T-helper 17 cell (primary cell): ENCODE measurements at places on chromosomes 11 and 22. TPM values are rescaled to one million over a fixed set of nuclear protein-coding genes. Genes with fewer than 3 reads are reported as not detected.

GRCh38 chr11:42779555-42779954, 532.2 kb upstream of the API5 start:
- DNase-seq: no peak
- no peaks in the 10 kb centered on the region for H3K27me3 ChIP-seq
- H3K27ac ChIP-seq: no peak overlapping the region
- H3K4me1 ChIP-seq: no peaks in the 10 kb centered on the region
- no peaks in the 10 kb centered on the region for H3K36me3 ChIP-seq

- H3K4me1 ChIP-seq: peaks cover 9% of the 10 kb centered on the region
- H3K27ac ChIP-seq: no peak overlapping the region
- peaks cover 2% of the 10 kb centered on the region for H3K36me3 ChIP-seq
- no peak for DNase-seq
- H3K4me3 ChIP-seq: no peak overlapping the region
- H3K27me3 ChIP-seq: no peaks in the 10 kb centered on the region
Measured at GRCh38 chr22:46636221-46637002, 16.2 kb downstream of the GRAMD4 start.

Gene ATG2A
- 161 TPM for total RNA-seq

GRCh38 chr11:108818971-108819370, 154.1 kb downstream of the DDX10 start:
- DNase-seq: no peak
- peaks cover 4% of the 10 kb centered on the region for H3K4me1 ChIP-seq
- H3K27ac ChIP-seq: no peak overlapping the region
- no peak overlapping the region for H3K4me3 ChIP-seq

Gene SCGB2A2
- total RNA-seq: not detected

Gene RHOD
- not detected for total RNA-seq

DNA sequence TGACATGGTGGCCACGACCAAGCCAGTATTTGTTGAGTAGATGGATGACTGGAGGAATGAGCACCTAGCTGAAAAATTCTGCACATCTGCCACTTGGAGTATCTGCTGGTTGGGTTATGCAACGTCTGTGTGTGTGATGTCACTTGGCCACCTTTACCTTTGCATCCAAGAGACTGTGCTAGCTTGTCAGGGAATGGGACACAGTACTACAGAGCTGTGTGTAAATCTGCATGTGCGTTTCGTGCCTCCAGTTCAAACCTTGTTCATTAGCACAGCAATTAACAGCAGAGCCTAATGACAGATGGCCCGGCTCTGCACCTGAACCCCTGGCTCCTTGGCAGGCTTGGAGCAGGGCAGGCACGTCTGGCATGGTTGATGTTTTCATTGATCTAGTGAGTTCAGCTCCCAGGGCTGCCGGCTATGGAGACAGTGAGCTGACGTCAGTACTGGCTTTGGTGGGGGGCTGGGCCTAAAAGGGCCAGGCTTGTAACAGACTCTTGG, 188.4 kb upstream of the NAV2 start:
- H3K4me3 ChIP-seq: no peak overlapping the region
- no peak for DNase-seq
- H3K27me3 ChIP-seq: peaks cover 52% of the 10 kb centered on the region
- no peaks in the 10 kb centered on the region for H3K4me1 ChIP-seq
- no peak overlapping the region for H3K27ac ChIP-seq
- H3K36me3 ChIP-seq: peaks cover 2% of the 10 kb centered on the region

GRCh38 chr11:70925238-70925637, 327.1 kb downstream of the SHANK2 start:
- peaks cover 2% of the 10 kb centered on the region for H3K36me3 ChIP-seq
- H3K27me3 ChIP-seq: no peaks in the 10 kb centered on the region
- H3K4me3 ChIP-seq: no peak overlapping the region

Gene PRG3
- total RNA-seq: not detected

- no peak for DNase-seq
- no peaks in the 10 kb centered on the region for H3K36me3 ChIP-seq
- no peaks in the 10 kb centered on the region for H3K4me1 ChIP-seq
Measured at GRCh38 chr11:100397401-100397800, 289.7 kb upstream of the ARHGAP42 start.

DNA sequence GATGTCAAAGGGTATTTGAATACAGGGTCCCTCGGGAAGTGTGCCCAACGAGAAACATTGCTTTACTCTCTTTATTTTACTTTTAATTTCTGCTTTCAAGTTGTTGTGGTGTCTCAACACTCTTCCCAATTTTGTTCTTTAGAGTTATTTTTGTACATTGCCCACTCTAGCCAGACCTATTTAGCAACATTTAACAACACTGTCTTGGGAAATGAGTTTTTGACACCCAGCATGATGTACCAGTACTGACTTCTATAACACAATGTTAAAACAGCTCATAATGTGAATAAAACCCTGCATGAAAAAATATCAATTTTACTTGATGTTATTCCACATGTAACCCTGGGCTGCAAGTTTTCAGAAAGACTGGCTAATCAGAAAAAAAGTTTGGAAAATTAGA, 350.2 kb upstream of the PITPNB start:
- DNase-seq: no peak
- H3K4me3 ChIP-seq: no peak overlapping the region
- H3K4me1 ChIP-seq: no peaks in the 10 kb centered on the region
- H3K27ac ChIP-seq: no peak overlapping the region
- peaks cover 2% of the 10 kb centered on the region for H3K36me3 ChIP-seq
- peaks cover 28% of the 10 kb centered on the region for H3K27me3 ChIP-seq

Gene TRIM49
- not detected for total RNA-seq

DNA sequence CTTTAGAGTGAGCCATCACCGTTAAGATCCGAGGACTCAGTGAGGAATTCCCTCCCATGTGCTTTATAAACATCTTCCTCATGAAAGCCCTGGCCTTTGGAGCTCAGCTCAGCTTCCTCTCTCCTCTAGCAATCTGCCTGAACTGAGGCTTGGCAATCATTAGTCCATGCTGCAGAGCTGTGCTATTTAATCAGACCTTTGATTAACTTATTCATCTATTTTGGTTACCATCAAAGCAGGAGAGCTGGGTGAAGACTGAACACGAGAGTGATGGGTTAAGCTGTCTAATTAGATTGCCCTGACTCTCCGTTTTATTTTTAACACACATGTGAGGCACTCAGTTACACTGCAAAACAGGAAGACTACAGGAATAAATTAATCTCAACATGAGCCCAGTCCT, 351.3 kb downstream of the LARGE1 start:
- no peaks in the 10 kb centered on the region for H3K36me3 ChIP-seq
- H3K27me3 ChIP-seq: no peaks in the 10 kb centered on the region
- no peak overlapping the region for H3K4me3 ChIP-seq
- DNase-seq: no peak
- H3K27ac ChIP-seq: no peak overlapping the region

GRCh38 chr11:57444362-57445121, 15.8 kb upstream of the RTN4RL2 start:
- peaks cover 34% of the 10 kb centered on the region for H3K27me3 ChIP-seq
- H3K36me3 ChIP-seq: peaks cover 4% of the 10 kb centered on the region
- H3K27ac ChIP-seq: no peak overlapping the region

Gene KCNQ1OT1
- total RNA-seq: 0.20 TPM

DNA sequence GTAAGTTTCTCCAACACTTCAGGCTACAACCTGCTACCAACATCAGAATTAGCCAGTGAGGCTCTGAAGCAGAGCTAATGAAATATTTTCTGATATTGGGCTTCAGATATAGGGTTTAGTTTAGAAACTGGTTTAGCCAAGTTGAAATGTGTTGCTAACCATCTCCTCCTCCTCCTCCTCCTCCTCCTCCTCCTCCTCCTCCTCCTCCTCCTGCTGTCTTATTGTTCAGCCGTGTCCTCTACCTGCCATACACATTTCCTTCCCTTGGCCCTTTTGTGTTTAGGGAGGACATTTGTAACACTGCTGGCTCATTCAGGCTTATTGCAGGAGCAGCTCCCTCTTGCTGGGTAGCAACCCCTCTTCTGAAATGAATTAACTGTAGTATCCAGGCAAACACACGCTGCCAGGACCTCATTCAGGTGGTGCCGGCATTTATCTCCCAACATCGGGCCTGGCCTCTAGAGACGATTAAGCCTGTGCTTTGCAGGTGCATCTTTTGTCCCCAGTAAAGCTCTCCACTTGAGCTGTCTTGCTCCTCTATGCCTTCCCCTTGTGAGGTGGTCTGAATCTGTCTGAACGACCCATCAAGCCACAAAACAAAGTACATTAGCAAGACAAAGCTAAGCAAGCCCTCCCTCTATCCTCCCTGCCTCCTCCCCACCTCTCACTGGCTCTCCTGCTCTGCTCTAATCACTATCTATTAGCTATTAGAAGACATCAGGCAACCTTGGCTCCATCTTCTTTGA, 82.9 kb downstream of the KCNJ1 start:
- peak overlapping the region; percentile 82 for H3K27ac ChIP-seq
- H3K36me3 ChIP-seq: peaks cover 15% of the 10 kb centered on the region
- H3K27me3 ChIP-seq: no peaks in the 10 kb centered on the region
- H3K4me3 ChIP-seq: peak overlapping the region; percentile 25
- no peak for DNase-seq

Gene APLP2
- 44.4 TPM for total RNA-seq

- no peak for DNase-seq
- no peaks in the 10 kb centered on the region for H3K36me3 ChIP-seq
- no peak overlapping the region for H3K4me3 ChIP-seq
- no peak overlapping the region for H3K27ac ChIP-seq
- no peaks in the 10 kb centered on the region for H3K4me1 ChIP-seq
Measured at GRCh38 chr11:122179961-122180834, 64.2 kb upstream of the BLID start.

DNA sequence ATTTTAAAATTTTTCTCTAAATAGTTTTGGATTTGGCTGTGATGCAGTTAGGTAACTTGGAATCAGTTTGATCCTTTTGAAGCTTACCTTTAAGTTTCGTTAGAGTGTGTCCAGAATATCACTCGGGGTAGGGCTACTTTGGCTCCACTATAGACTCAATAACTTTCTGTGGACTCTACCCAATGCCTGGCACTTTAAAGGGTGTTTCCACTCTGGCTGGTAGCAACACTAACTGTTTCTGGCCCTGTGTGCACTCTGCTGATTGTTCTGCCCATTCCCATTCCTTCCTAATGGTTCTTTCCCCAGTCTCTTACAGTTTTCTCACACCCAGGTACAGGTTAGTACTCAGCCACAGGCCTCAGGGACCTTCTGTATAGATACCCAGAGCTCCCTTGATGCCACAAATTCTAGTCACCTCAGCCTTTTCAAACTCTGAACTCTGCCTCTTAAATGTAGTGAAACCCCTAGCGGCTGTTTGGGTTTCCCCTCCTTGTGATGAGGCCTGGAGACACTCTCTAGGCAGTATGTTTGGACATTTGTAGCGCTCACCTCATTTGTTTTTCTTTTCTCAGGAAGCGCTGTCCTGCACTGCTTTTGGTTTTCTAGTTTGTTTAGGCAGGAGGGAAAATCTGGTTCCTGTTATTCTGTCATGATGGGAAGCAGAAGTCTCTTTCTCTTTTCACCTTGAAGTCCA, 16.8 kb downstream of the CUL5 start:
- peak overlapping the region; percentile 81 for H3K27ac ChIP-seq
- H3K4me3 ChIP-seq: peak overlapping the region; percentile 49
- peaks cover 4% of the 10 kb centered on the region for H3K36me3 ChIP-seq
- DNase-seq: no peak
- peaks cover 42% of the 10 kb centered on the region for H3K4me1 ChIP-seq

Gene ZNRF3
- total RNA-seq: 0.31 TPM

Gene HMBS
- 8.7 TPM for total RNA-seq

DNA sequence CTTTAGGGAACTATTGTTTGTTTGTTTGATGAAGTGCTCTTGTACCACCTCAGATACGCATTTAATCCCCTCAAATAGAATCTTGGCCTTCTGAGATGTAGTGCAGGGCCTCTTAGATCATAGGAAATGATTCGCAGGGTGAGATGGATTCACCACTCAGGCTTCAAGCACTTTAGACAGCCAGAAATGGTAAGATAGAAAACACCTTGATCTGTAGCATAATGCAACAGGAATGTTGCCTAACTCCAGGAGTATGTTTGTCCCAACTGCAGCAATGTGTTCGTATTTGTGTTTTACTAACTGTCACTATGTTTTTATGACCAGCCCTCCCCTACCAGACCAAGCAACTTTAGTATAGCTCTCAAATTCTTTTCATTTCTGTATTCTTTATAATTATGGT, 761.2 kb downstream of the NELL1 start:
- no peak overlapping the region for H3K4me3 ChIP-seq
- no peak overlapping the region for H3K27ac ChIP-seq
- no peak for DNase-seq
- H3K27me3 ChIP-seq: no peaks in the 10 kb centered on the region

- peak overlapping the region; percentile 93 for H3K4me3 ChIP-seq
- peaks cover 28% of the 10 kb centered on the region for H3K4me1 ChIP-seq
- DNase-seq: peak; percentile 85
Measured at GRCh38 chr22:49838771-49839717, 11.4 kb upstream of the BRD1 start.

DNA sequence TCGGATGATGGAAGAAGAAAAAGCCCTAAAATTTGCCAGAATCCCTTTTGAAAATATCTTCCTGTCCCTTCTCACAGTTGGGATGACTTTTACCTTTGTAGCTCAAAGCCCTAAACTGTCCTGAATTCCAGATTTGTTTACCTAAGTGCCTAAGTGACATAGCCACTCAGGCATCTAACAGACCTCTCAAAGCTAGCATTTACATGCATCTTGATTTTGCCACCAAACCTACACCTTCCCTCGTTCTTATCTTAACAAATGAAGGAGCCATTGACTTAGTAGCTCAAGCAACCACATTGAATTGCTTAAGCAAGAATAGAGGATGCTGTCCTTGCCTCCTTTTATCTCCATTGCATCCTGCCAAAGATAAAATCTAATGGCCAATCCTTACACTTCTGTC, 198.4 kb upstream of the NTM start:
- H3K27me3 ChIP-seq: peaks cover 3% of the 10 kb centered on the region
- no peak overlapping the region for H3K27ac ChIP-seq
- H3K4me3 ChIP-seq: no peak overlapping the region

DNA sequence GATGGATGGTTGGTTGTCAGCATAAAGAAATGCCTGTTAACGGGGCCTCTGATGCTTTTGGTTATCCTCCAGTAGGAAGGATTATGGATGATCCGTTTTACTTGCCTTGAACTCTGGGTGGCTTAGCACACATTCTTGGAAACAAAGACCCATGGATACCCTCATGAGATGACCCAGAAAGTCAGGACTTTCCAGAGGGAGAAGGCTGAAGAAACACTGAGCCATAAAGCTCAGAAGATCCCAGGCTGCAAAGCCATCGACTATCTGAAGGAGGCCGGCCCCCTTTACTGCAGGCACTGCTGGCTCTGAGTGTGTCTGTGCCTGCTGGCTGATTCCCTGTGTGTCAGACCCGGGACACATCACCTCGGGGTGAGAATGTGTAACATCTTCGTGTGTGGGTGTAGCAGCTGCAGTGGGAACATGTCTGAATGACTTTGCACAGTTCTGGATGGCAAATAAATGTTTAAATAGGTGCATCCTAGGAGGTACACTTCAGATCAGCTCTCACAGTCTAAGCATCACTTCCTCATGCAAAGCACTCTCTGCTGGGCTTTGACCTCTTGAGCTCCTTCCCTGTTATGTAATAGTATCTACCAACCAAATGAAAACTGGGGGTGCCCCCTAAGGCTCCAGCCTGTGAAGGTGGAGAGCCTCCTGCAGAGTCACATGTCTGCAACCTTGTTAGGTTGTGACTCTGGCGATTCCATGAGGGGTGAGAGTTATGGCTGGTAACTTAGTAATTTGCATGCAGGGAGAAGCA, 1084.9 kb downstream of the TBC1D22A start:
- no peak for DNase-seq
- no peak overlapping the region for H3K27ac ChIP-seq
- no peaks in the 10 kb centered on the region for H3K36me3 ChIP-seq
- no peak overlapping the region for H3K4me3 ChIP-seq
- H3K4me1 ChIP-seq: no peaks in the 10 kb centered on the region

- H3K27me3 ChIP-seq: peaks cover 44% of the 10 kb centered on the region
- no peak for DNase-seq
- H3K27ac ChIP-seq: no peak overlapping the region
- H3K36me3 ChIP-seq: peaks cover 3% of the 10 kb centered on the region
Measured at GRCh38 chr11:74265256-74265655, 46.2 kb downstream of the P4HA3 start.

Gene ARFIP2
- total RNA-seq: 53.3 TPM
